Bronchus fibroblast of lung (primary cell): ENCODE measurements at places on chromosomes 11 and 22. TPM values are rescaled to one million over a fixed set of nuclear protein-coding genes. Genes with fewer than 3 reads are reported as not detected.

Gene OR2AG2
- total RNA-seq = under 0.01 and 0.15 TPM in 2 replicates

Gene INS
- not detected in 2 replicates for total RNA-seq

Gene TMEM121B
- total RNA-seq = under 0.01 and 0.17 TPM in 2 replicates

Gene RAB36
- total RNA-seq = 3.1 and 3.4 TPM in 2 replicates

Gene PRODH
- not detected in 2 replicates for total RNA-seq

Gene PATE2
- total RNA-seq = not detected in 2 replicates

Gene IGLL1
- not detected in 2 replicates for total RNA-seq

Gene RAB3IL1
- 0.89 and 3.0 TPM in 2 replicates for total RNA-seq

Gene GTSE1
- total RNA-seq = 20.2 and 23.5 TPM in 2 replicates

Gene RAB38
- 6.2 and 7.0 TPM in 2 replicates for total RNA-seq

Gene CHRM4
- total RNA-seq = under 0.01 TPM in 1 of 2 replicates, not detected in the other

Gene OR10A3
- total RNA-seq = not detected in 2 replicates

Gene MS4A15
- total RNA-seq = not detected in 2 replicates

Gene MYO7A
- total RNA-seq = 0.15 TPM in 1 of 2 replicates, not detected in the other

Gene ELF5
- total RNA-seq = not detected in 2 replicates

Gene APOA5
- total RNA-seq = not detected in 2 replicates

Gene TRIM51
- not detected in 2 replicates for total RNA-seq

Gene RAG1
- 0.30 and 0.50 TPM in 2 replicates for total RNA-seq

Gene SCGB2A2
- not detected in 2 replicates for total RNA-seq

Gene MMP12
- not detected in 2 replicates for total RNA-seq

Gene CD248
- 41.8 and 42.9 TPM in 2 replicates for total RNA-seq

Gene IGLL5
- not detected in 2 replicates for total RNA-seq

Gene SAMM50
- total RNA-seq = 49.5 and 51.9 TPM in 2 replicates

Gene IGSF22
- under 0.01 TPM in 1 of 2 replicates, not detected in the other for total RNA-seq

Gene SLC22A6
- total RNA-seq = not detected in 2 replicates
